ENCODE measurements at places on chromosomes 6 and 20. TPM values are rescaled to one million over a fixed set of nuclear protein-coding genes. Genes with fewer than 3 reads are reported as not detected.

DNA sequence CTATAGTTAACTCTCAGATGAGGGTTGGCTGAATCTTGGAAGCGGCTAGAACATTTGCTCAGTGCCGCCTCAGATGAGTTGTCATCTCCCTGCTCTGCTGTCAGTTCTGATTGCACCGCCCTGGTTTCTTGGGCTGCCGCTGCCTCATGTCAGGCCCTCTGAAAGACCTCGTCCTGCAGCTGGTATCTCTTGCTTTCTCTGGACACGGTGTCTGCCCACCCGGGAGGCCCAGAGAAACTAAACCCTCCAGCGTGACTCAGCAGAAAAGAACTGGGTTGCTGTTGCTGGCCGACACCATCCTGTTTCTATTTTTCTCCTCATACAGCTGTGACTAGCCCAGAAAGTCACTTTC lies 355.4 kb downstream of the CD83 start:
- no peak for DNase-seq

DNA sequence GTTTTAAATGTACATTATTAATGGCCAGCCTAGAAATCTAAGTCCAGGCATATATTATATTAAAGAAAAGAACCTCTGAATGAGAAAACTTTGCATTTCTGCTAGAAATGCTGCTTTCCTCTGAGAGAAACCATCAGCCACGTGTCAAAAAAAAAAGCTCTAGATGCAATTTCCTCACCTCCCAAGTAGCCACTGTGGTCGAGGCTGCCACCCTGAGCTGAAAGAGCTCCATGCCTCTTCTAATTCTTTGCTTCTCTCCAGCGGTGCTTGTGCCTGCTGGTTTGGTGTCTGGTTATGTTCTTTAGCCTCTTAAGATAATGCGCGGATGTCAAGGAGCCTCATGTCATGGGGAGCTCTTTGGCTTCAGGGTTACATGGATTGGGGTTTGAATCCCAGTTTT lies 316.0 kb downstream of the TFAP2C start:
- no peak for DNase-seq

GRCh38 chr6:108127826-108128225 lies 38.0 kb upstream of the NR2E1 start:
- no peak for DNase-seq

GRCh38 chr6:128569732-128570679 lies 49.6 kb upstream of the PTPRK start:
- no peak for DNase-seq

DNA sequence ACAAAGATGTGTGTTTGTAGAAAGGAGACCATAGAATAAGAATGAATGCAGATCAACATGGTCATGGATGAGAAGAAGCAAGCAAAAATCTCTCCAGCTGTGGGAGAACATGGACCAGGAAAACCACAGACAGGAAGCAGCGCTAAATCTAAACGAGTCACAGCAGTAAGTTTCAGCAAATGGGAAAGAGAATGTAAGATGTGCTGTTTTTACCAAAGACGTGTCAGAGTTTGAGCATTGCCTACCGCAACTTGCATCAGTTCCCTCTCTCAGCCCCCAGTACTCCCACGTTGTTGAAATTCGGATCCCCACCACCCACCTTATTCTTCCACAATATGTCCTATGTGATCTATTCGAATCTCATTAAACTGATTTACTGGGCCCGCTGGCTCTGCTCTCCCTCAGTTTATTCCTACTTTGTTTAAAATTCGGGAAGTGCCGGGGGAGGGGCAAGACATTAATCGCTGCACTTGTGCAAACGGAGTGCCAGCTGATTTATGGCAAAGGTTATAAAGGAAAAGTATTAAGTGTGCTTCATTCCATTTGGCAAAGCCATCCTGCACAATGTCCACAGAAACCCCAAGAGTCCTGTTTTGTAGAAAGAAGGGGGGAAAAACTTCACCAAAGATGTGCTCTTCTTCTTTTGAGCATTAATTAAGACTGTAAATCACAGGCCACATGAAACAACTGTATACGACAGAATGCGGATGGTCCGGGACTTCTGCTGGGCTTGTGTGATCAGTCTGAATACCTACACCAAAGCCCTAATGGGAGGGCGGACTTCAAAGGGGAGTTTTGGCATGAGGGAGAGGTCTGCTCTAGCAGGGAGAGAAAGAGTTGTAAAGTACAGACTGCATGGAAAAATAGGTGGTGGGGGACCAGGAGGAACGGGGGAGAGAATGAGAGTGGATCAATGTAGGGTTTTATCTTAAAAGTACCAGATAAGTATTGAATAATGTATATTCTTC lies 59.1 kb upstream of the PRDM1 start:
- DNase-seq: no peak

- no peak for DNase-seq
Measured at GRCh38 chr20:7714549-7714948, 225.7 kb downstream of the HAO1 start.

DNA sequence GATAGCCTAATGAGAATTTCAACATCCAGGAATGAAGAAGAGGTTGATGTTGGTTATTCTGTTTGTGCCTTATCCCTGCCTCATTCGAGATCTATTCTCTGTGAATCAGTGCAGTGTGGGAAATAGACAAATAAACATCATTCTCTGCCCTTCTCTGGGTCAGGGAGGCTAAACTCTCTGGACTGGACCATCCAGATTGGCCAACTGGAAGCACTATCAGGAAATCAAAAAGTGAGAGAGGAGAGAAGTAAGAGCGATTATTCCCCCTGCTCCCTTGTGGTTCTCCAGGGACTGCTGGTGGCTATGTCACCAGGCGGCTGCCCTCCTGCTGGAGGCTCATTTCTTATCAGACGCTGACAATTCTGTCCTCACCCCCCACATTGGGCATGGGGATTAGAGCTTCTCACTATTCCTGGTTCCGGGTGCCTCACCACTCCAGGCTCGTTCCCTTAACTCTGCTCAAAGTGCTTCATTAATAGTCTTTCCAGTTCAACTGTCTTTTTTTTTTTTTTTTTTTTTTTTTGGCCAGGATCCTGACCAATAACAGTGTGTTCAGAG lies 201.7 kb upstream of the RREB1 start:
- no peak for DNase-seq

DNA sequence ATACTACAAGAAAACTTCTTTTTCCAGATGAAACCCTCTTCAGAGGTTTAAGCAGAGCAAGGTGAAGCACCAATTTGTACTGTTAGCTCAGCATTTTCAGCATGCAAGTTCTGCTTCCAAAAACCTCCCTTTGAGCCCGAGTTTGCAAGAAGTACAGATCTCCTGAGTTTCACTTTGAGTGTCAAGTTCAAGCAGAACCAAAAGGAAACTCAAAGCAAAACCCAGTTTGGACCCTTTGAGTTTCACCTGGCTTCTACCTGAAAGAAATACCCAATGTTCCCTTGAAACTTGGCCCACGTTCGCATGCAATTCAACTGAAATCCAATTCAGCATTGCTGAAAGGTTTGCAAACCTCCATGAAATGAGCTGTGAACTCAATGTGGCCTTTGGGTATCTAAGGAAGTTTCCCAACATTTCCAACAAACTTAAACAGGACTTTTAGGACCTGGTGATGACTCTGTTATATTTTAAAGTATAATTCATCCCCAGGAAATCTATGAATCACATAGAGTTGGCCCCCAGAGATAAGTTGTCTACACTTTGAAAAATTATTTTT lies 62.9 kb upstream of the HBS1L start:
- DNase-seq: peak; percentile 64

DNA sequence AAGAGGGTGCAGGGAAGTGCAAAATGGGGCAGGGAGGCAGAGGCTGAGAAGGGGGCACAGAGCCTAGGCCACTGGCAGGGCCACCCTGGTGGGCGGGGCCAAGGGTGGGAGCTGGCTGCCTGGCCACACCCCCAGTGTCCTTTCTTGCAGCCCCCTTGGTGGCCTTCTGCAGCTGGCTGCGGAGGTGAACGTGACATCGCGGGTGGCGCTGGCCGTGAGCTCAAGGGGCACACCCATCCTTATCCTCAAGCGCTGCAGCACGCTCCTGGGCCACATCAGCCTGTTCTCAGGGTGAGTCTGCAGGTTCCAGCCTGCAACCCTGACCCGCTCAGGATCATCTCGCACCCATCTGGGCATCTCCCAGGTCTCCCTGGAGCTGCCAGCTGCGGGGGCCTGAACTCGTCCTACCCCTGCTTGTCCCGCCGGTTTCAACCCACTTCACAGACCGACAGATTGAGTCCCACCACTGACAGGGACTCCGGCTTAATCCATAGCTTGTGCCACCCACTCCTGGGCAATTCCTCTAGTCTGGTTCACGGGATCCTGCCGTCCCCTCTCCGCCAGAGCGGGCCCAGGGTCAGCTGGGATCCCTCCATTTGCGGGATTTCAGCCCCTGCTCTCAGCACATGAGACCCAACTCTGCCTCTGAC lies 6.2 kb downstream of the BPIFB3 start:
- no peak for DNase-seq

GRCh38 chr6:235763-236360 lies 56.4 kb upstream of the DUSP22 start:
- DNase-seq: no peak

- DNase-seq: no peak
Measured at GRCh38 chr20:15045246-15045645, 707.8 kb upstream of the FLRT3 start.

GRCh38 chr20:49983848-49984408 lies 1.1 kb downstream of the SNAI1 start:
- DNase-seq: no peak

DNA sequence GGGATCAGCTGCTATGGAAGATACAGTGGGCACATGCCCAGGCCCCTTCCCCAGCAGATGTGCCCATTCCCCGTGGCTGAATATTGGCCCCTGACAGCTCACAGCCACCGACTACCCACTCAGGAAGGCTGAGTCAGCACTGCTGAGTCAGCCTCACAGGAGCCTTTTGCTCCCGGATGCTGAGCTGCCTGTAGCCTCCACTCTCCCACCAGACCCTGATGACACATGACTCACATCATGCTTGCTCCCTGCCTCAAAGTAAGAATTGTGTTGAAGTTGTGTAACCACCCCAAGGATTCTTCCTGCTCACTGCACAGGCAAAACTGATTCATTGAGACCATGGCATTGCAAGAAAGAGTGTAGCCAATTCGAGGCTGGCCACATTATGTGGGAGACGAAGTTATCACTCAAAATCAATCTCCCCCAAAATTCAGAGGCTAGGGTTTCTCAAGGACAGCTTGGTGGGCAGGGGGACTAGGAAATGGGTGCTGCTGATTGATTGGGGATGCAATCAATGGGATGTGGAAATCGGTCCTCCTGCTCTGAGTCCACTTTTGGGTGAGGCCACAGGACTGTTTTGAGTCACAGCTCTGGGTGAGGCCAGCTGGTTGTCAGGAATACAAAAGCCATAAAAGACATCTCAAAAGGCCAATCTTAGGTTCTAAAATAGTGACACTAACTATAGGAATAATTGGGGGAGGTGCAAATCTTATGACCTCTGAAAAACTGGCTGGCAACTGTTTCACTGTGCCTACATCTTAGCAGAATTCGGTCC lies 556.6 kb upstream of the CDH4 start:
- no peak for DNase-seq

DNA sequence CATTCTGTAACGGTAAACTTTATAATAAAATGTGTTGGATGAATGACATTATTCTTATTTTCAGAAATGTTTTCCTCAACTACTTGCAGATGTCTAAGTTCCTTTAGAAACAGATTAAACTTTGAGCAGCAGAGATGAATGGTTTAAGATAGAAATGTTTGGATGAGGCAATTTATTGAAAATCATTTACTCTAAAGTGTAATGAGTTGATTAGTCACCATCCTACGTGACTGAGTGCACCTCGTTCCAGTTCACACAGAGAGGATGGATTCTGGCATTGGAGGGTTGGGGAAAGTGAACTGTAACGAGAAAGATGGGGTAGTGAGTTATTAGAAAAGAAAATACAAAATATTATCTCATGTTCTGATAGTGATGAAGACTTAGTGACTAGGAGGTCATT lies 28.7 kb downstream of the SMPDL3A start:
- no peak for DNase-seq

DNA sequence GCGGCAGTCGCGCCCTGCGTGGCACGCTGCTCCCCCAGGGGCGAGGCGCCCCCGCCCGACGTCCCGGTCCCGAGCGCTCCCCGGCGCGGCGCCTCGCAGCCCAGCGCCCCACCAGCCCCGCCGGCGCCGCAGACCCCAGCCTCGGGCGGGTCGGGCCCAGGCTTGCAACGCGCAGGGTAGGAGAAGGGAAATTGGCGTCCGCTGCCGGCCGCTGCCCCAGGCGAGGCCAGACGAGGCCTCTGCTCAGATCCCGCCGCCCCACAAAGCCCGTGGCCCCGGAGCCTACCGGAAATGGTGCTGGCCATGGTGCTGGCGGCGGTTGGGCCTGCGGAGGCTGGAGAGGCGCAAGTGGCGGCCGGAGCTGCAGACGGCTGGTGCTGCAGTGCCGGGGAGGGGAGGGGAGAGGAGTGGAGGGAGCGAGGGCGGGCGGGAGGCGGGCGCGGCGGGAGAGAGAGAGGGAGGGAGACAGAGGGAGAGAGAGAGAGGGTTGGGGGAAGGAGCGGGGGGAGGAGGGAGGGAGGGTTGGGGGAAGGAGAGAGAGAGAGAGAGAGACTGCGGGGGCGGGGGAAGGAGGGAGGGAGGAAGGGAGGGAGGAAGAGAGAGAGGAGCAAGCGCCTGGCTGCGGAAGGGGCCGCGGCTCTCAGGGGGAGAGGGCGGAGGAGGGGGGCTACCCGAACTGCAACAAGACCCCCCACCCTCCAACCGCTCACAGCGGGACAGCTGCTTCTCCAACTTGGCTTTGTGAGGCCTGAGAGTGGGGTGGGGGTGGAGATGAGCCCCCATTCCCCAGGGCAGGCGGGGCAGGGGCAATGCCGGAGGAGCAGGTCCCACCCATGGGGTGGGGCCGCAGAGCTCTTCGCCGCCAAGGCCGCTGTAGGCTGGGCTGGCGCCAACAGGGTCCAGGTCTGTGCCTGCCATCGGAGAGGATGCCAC lies at the start of gene STMN3:
Gene STMN3, minus strand, starts transcription at position 384 of the 933 bp plus-strand sequence. Its CDS starts 79 bp downstream, at position 305.
- DNase-seq: peak; percentile 60

DNA sequence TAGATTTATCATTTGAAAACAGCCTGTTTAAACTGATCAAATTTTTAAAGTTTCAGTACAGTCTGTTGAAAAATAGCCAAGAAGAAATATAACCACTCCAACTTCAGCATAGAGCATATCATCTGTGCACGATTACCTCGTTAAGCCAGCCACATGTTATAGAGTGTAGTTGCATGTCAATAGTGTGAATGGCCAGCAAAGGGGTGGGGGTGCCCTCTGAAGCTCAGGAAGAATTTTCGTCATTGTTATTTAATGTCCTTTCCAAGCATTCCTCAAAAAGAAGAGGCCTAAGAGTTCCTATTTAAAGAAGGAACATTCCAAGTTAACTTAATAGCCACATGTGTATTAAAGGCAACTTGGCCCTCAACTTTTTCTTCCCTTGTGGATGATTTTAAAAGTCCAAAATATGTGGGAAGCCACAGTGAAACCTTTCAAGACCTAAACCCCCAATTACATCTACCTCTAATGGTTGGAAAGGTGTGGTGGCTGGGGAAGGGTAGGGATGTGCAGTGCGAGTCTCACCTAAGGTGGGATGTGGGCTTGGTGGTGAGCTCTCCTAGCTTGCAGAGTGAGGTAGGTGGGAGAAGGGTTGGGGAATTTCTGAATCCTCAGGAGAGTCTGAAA lies 1.8 kb upstream of the CCN2 start:
- DNase-seq: no peak

GRCh38 chr6:24614648-24615047 lies 31.3 kb downstream of the KIAA0319 start:
- DNase-seq: no peak

GMNN gene
- 12.3 TPM for polyA plus RNA-seq

HLA-DQB1 gene
- polyA plus RNA-seq: 6.1 TPM

SLC22A2 gene
- polyA plus RNA-seq: not detected

HLA-DRA gene
- polyA plus RNA-seq: 205 TPM

SEMG1 gene
- not detected for polyA plus RNA-seq

XKR7 gene
- not detected for polyA plus RNA-seq

SNTA1 gene
- 4.1 TPM for polyA plus RNA-seq

MCM9 gene
- 24.2 TPM for polyA plus RNA-seq

RBM12 gene
- 46.6 TPM for polyA plus RNA-seq

EPPIN gene
- polyA plus RNA-seq: not detected
